ENCODE measurements at places on chromosomes 5 and 9.
A peak's percentile ranks its signal among the peaks of the same experiment; 100 is the strongest.

- DNase-seq = no peak
Measured at GRCh38 chr5:150434464-150434863, 15.1 kb downstream of the RPS14 start.

DNA sequence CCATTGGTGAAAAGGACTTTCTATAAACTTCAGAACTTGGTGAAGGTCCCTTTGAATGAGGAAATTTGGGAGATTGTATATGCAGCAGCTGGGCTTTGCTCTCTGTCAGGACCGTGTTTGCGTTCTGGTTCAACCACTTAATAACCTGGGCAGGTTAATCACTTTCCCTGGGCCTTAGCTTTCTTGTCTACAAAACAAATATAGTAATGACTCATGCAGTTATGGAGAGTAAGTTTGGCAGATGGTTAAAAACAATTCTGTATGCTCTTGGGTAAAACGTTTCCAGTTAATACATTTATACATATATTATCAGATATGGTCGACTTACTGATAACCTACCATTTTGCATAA lies 197.0 kb downstream of the ARHGEF28 start:
- peak; percentile 67 for DNase-seq

DNA sequence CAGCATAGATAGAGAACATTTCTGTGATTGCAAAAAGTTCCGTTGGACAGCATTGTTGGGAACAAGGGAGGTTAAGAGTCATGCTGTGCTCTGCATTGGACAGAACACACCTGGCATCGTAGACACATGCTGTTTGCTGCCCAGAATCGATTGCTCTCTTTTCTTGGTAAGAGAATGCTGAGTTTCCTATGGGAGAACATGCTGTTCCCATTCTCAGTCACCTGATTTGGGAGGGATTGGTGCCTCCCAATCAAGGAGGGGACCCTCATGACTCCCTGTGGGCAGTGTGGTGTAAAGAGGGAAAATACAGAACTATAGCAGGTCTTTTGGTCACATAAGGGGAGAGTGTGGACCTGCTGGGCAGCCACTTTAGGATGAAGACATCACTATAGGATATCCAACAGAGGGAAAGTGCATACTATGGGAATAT lies 555.4 kb upstream of the CLINT1 start:
- DNase-seq = no peak

DNA sequence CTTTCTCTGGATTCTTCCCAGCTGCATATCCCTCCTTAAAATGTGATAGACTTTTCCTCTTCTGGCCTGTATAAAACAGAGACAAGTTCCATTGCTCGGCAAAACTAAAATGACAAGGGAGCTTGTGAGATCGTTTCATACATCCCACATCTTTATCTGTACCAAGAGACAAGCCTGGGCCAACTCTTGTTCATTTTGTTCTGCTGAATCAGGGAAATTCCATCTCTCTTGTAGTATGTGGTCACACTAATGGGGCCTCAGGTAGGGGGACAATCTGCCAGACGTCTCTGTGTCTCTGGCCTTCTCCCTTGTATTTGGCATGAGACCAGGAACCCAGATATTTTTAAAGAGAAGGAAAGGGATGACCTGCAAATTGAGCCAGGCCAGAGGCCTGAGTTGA lies 18.6 kb upstream of the PAPPA start:
- DNase-seq = no peak

DNA sequence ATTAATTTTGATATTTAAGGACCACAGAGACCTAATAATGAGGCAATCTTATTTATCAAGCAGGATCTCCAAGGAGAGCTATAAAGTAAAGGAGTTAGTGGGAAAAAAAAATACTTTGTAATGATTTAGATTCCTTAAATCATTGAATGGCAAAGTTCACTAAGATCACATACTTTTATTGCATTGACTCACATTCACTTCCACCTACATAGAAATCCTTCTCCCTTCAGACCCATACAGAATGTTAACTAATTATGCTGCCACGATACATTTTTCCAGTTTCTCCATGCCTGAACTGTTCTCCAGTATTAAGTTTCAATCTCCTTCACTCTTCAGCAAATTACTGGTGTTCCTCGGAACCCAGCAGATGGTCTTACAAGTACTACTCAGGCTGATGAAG lies 388.7 kb downstream of the EFNA5 start:
- no peak for DNase-seq

DNA sequence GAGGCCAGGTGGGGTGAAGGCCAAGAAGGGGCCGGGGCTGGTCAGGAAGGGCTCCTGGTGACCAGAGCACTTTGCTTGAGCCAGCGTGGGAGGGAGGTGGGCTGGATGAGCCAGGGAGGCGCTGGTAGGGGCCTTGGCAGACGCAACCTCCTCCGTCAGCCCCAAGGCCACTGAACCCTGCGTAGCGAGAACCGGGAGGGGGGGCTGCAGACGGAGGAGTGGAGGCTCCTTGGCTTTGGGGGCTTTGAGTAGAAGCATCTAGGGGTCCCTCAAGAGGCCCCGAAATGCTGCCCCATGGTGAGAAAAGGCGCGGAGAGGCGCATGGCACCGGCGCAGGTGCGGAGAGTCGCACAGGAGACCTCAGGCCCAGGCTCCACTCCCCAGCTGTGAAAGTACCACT lies 1888.0 kb upstream of the CDH9 start:
- no peak for DNase-seq

DNA sequence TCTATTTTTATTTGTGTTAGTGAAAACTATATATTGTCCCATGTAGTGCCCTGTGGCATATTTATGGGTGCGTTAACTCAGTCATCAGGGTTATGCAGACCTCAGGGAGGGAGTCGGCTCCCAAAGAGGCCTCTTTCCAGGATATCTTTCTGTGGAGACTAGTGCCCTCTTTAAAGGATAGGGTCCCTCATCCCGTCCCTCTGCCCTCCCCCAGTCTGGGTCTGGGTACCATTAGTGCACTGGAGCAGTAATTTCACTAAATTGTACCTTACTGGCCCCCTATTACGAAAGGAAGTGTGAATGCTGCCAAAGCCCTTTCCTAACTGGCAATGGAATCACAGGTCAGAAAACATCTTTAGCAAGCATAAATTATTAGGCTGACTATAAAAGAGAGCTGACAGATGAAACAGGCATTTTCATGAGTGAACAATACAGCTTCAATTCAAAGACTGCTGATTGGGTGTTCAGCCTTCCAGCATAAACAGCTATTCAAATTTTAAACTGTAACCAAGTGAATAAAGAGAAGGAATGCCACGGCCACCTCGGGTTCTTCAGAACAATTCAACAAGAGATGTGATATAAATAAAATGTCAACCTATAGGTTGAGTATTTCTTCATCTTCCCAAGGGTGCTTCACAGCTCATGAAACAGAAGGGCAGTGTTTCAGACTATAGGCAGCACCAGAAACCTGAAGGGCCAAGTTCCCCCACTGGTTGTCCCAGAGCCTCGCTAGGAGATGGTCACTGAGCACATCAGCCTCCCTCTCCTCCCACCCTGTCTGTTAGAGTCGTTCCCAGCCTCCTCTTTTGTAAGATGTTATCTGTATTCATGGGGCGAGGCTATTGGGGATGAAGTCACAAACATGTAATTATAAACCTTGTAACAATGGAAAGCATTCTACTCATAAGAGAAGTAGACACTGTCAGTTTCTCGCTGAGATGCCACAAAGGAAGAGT lies 318.7 kb downstream of the TMEM161B start:
- no peak for DNase-seq

GRCh38 chr5:129804705-129805104 lies 56.8 kb downstream of the MINAR2 start:
- DNase-seq = no peak

DNA sequence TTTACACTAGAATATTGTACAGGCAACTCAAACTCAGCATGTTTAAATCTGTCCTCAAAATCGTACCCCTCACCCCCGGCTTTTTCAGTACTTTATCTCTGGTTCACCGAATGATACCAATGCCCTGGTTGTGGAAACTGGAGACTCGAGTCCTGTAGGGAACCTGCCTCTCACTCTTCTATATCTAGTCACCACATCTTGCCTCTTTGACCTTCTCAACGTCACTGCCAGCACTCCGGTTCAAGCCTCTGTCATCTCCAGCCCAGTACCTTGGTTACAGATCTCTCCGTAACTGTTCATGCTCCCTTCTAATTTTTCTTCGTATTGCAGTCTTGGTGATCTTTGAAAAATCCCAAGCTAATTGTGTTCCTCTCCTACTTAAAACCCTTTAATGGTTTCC lies 6.7 kb downstream of the SLC44A1 start:
- DNase-seq = no peak

DNA sequence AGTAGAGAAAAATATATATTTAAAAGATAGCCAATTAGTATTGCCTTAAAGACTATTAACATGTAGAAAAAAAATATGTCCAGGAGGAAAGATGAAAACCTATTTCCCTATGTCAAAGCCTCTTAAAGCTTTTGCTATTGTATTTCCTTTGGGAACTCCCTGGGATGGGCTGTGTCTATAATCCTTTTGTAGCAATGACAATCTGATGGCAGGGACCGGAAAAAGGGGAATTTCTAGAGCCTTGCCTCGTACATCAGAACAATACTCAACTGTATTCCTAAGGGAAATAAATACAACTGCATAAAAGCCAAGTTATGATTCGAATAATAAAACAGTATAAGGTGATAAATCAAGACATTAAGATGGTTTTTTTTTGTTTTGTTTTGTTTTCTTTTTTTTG lies 257.3 kb downstream of the MLLT3 start:
- DNase-seq = no peak

DNA sequence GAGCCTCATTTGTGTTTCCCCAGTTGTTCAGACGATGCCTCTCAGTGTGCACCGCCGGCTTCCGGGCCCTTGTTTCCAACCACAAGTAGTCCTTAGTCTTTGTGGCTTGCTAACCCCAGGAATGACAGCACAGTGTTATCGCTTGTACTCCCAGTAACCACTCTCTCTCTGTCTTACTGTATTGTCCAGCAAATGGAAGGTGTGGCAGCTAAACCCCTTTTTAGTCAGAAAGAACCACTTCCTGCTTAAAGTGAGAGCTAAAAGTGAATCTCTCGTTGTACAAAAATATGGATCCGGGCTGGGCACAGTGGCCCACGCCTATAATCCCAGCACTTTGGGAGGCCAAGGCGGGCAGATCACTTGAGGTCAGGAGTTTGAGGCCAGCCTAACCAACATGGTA lies 61.3 kb downstream of the ENC1 start:
- no peak for DNase-seq

DNA sequence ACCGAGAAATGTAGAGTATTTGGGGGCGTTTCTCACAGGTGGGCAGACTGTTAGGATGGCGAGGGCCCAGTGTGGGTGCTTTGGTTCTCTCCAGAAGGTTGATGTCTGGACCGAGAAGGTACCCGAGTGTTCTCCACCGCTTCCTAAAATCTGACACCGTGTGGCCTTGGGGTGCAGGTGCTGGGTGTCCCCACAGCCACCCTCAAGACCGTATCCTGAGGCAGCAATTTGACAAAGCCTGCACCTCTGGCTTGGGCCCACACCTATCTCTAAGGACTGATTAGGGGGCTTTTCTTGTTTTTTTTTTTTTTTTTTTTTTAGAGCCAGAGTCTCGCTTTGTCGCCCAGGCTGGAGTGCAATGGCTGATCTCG lies 1.3 kb downstream of the PPP1R26 start:
- no peak for DNase-seq

- no peak for DNase-seq
Measured at GRCh38 chr5:145711417-145711816, 123.7 kb downstream of the PRELID2 start.

DNA sequence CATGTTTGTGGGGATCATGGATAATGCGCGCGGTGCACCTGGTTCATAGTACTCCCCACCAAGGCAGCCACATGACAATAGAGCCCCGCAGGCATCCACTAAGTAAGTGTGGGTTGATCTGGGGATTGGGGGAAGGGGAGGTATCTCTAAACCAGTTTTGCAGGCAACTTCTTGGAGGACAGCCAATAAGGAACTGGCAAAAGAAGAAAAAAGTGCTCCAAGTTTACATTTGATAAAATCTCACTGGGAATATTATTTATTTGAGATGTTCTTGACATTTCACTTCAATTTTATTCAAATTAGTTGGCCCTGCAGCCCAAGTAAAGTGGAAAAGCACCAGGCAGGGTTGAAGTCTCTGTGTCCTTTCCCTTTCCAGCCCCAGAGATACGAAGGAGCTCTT lies 8.5 kb downstream of the FBP1 start:
- DNase-seq = no peak

GRCh38 chr9:117555964-117556629 lies 141.2 kb upstream of the ASTN2 start:
- DNase-seq = peak; percentile 61

DNA sequence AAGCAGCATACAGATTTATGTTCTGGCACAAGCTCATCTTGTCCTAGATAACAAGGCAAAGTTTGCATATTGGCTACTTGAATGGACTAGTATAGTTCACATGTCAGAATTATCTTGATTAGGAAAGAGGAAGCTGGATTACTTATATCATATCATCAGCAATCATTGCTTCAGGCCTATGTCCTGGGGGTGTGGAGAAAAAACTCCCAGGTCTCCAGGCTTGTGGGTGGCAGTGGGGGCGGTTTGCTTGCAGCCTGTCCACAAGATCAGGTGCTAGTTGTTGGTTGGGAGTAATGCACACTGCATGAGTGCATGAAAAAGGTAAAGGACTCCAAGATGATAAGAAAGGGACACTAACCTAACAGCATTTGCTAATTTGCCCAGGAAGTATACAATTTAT lies 326.4 kb upstream of the PDE4D start:
- no peak for DNase-seq

GRCh38 chr9:105206496-105206820 lies 38.0 kb upstream of the SLC44A1 start:
- peak; percentile 66 for DNase-seq

DNA sequence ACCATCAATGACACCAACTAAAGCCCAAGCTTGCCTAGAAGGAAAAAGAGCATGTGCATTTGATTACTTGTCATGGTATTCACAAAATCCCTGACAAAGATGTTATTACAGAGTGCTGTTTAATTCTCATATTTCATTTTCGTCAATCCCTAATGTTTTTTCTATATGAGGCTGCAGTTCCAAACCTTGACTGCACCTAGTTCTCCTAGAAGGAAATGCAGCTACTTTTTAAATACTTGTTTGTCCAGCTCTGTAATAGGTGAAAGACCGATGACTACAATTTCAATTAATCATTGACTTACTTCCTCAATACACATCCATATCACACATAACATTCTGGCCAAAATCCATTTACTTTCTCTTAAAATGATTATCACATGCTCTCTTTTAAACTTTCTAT lies 28.1 kb downstream of the CEMIP2 start:
- no peak for DNase-seq

DNA sequence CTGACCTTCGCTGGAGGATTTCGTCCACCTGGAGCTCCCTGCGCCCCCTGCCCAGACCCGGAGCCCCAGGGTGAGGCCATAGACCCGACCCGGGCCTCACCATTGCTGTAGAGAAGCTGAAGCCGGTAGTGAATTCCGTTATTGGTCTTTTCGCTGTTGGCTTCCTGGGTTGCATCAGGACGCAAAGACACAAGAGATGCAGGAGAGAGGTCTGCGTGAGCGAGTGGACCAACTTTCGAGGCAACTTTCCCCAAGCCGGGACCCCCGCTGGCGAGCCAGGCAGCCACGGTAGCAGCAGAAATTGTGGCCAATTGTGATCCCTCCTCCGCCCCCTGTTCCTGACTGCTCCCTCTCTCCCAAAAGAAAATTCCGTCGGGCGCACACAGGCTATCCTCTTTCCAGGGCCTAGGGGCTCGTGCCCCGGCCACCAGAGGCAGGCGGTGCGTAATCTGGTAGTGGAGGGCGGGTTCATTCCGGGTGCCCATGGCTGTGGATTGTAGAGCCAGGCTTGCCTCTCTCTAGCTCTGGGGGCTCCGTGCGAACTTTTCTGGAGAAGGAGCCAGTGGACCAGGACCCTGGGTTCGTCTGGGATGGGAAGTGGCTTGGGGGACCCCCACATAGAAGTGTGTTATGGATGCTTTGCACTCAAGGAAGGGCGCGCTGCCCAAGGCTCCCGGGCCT lies 3.3 kb downstream of the EBF1 start:
- no peak for DNase-seq
